Left ventricle myocardium inferior (tissue), 1 donor: ENCODE measurements at places on chromosomes 16 and 17.

GRCh38 chr17:66397486-66397885 is 95.1 kb downstream of the PRKCA start:
- DNase-seq, result no peak

DNA sequence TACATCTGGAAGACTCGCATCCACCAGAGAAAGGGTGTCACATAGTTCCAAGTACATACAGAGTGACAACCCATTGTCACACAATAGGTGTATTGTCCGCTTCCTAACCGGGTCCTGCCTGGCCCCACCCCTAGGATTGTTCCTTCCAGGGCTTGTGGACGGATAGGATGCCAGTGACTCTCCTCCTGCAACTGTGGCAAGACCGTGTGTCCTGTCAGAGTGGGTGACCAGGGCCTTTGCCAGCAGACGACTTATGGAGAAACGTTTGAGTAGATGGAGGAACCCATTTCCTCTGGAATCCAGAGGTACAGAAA is 258.4 kb downstream of the CPPED1 start:
- no peak for DNase-seq

- DNase-seq, result no peak
Observed at GRCh38 chr17:50557630-50558029, 2.9 kb upstream of the CACNA1G start.

DNA sequence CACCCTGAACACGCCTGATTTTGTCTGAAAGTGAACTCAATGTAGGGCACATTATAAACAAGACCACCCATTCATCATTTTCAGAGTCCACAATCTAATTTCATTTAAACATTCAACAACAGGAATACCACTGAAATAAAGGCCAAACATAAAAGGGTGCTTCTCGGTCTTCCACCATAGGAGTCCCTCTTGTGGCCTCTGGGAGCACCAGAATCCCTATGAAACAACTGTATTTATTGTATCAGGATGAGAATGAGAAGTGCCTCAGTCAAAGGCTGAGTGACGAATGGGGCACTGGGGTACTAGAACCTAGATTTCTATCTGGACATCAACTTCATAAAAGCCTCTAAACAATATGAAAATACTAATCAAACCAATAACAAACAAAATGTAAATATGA is 40.4 kb downstream of the NXPH3 start:
- DNase-seq, result no peak

- no peak for DNase-seq
Observed at GRCh38 chr16:11615748-11616447, 29.2 kb upstream of the LITAF start.

DNA sequence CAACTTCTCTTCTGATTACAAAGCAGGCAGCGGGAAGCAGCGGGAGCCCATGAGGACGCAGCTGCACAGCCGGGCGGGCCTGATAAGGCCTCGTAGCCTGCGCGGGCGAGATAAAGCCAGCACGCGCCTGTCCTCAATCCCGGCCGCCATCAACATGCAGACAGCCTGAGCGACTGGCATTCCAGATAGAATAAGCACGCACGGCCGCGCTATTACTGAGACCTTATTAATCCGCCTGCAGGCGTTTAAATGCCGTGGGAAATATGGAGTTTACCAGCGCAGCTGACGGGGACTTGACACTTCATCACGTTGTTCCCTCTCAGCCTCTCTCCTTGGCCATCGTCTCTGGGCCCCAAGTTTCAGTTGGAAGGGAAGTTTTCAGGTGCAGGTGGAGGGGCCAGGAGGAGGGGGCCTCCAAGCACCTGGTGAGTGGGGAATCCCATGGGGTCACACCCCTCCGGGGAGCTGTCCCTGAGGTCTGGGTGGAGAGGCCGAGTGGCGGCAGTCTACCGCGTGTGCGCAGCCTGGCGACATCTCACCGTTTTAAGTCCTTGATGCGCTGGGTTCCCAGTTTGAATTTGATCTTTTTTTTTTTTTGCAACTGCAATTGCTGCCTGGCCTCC is 27.3 kb upstream of the CBFA2T3 start:
- DNase-seq, result peak; percentile 50

DNA sequence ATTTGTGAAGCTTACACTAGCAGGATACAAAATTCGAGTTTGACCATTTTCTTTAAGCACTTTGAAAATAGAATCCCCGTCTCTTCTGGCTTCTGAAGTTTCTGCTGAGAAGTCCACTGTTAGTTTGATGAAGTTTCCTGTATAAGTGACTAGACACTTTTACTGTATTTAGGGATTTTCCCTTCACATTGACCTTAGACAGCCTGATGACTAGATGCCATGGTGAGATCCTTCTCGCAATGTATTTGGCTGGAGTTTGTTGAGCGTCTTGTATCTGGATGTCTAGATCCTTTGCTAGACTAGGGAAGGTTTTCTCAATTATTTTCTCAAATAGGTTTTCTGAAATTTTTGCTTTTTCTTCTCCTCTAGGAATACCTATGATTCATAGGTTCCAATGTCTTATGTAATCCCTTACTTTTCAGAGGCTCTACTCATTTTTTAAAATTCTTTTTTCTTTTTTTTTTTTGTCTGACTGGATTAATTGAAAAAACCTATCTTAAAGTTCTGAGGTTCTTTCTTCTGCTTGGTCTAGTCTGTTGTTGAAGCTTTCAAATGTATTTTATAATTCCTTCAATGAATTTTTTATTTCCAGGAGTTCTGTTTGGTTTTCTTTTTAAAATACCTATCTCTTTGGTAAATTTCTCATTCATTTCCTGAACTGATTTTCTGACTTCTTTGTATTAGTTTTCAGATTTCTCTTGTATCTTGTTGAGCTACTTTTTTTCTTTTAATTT is 63.7 kb upstream of the ABCC11 start:
- DNase-seq, result no peak

- no peak for DNase-seq
Observed at GRCh38 chr16:72312828-72313227, 140.9 kb upstream of the PMFBP1 start.
